Amygdala (tissue), 56 donors: ENCODE measurements at places on chromosomes 5 and 9.

GRCh38 chr5:28430565-28431178, 1392.3 kb upstream of the CDH9 start:
- no peak for DNase-seq

GRCh38 chr9:91379426-91379825, 17.7 kb upstream of the AUH start:
- no peak for DNase-seq

- DNase-seq = no peak
These were observed 339.7 kb downstream of the NTRK2 start for GRCh38 chr9:85009251-85009650.

DNA sequence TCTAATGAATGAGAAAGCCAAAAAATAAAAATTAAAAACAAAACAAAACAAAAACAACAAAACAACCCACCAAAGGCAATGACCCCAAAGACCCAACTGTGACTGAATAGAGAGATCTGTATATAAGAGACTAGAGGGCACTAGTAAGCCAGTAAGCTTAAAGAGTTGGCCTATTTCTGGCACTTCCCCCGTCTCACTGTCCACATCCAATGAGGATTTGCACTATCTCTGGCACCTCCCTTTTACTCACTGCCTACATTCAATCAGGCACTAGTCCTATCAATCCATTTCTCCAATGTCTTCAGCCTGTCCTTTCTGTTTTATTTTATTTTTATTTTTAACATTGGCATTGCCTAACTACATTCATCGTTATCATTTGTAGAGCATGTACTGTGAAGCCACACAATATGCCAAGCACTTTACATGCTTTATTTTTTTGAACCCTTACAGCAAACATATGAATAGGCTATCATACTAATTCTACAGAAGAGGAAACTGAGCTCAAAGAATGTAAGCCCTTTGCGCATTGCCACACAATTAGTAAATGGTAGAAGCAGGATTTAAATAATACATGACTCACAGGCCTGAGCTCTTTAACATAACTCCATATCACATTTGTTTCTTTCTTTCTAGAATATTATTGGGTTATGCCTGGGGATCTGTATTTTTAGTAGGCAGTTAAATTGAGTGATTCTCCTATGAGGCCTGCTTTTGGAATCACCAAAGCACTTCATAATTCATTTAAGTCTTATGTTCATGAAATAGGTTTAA, 70.0 kb downstream of the C6 start:
- DNase-seq = no peak

- no peak for DNase-seq
These were observed 2.6 kb upstream of the PLAA start for GRCh38 chr9:26949637-26950069.

GRCh38 chr9:101479338-101480030, 43.9 kb upstream of the ALDOB start:
- no peak for DNase-seq

DNA sequence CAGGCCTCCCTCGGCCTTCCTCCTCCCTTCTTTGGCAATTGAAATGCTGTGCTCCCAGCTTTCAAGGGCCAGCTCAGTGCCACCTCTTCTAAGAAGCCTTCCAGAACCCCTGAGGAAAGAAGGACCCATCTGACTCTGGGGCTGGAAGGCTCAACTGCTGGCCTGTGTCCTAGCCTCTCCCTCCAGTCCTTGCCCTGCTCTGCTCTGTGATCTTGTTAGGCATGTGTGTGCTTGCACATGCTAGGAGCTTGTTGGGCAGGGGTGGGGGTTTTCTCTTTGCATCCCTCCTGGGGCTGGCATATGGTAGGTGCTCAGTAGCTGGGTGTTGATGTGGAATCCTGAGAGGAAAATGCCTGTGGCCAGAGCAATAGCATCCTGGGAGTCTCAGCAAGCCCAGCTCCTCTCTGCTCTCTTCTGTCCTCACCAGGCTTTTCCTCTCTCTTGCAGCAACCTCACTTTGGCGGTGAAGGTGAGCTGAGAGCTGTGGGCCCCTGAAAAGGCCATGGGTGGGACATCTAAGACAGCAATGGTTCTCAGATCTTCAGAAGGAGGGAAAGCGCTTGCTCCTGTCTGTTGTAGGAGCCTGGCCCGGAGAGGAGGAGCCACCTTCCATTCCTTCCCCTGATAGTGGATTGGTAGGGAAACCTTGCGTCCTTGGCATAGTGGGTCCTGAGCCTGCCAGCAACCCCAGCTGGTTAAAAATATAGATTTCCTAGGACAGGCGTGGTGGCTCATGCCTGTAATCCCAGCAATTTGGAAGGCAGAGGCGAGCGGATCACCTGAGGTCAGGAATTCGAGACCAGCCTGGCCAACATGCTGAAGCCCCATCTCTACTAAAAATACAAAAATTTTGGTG, 9.9 kb downstream of the DOLK start:
- DNase-seq = no peak

DNA sequence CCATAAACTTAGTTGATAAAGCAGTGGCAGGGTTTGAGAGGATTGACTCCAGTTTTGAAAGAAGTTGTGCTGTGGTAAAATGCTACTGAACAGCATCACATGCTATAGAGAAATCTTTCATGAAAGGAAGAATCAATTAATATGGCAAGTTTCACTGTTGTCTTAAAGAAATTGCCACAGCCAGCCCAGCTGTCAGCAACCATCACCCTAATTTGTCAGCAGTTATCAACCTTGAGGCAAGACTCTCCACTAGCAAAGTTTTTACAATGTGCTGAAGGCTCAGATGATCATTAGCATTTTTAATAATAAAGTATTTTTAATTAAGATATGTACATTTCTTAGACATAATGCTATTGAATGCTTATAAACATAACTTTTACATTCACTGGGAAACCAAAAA, 101.0 kb upstream of the SH3GL2 start:
- no peak for DNase-seq

DNA sequence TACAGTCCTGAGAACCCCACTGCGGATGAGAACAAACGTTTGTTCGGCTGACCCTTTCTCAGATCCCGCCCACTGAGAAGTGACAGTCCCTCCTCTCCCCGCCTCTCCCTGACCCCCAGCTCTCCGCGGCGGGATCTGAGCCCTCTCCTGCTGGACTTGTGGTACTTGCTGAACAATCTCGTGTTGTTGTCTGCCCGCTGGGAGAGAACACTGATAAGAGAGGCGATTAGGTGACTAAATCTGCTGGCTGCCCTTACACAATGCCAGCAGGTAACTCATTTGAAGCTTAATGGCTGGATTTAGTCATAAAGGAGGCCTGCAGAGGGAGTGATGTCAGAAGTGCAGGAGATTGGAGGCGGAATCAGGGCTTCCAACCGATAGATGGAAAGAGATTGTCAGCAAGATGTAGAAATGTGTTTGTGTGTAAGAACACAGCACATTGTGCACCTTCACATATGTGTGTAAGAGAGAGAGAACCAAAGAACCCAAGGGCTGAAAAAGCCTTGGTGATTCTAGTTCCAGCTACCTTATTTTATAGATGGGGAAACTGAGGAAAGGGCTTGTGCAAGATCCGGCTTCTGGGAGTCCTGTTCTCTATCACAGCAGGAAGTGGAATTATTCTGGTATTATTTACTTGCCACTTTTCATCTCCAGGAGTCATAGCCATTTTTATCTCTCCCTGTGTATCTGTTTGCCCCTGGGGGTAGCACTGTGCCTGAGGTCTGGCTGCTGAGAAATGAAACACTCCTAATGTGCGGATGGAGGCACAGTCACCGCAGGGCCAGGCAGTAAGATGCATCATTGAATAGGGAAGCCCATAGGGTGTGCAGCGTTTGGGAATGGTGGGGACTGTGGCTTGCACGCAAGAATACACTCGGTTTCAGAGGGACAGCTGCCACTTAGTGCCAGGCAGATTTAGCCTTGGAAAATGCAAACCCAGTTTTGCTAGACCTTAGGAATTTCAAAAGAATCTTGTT, 203.7 kb upstream of the MSX2 start:
- no peak for DNase-seq
